NCI-H226 (cell line): ENCODE measurements at places on chromosomes 7 and 10.

DNA sequence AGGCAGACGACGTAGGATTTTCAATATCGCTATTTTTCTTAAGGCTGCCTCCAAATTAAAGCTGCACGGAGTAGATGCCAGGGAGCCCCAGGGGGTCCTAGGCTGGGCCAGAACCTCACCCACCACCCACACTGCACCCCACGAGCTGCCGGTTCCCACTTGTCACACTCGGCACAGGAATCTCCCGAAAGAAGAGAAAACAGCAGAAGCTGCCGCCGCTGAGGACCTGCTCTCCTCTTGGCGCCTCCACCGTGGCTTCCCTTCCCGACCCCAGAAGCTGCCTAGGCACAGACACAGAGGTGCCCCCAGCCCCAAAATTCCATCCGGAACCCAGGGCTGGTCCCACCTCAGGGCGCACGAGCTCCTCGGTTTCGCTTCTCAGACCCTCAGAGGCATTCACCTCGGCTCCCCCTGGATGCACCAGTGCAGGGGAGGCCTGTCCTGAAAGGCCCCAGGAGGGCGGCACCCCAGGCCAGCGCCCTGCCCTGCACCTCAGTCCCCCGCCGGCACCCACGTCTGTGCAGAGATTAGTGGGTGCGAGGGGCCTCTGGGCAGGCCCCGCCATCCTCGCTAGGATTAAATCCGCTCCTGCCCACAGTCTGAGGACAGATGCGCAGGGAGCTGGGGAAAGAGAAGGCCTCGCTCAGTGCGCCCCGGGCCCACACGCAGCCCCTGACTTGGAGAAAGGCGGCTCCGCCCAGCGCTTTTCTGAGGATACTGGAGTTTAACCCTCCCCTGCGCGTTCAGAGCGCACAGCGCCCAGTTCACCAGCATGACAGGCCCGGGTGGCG lies 99.2 kb downstream of the PTPRN2 start:
- DNase-seq, result no peak

- no peak for DNase-seq
Measured at GRCh38 chr7:130288829-130289228, 4.1 kb upstream of the CPA4 start.

DNA sequence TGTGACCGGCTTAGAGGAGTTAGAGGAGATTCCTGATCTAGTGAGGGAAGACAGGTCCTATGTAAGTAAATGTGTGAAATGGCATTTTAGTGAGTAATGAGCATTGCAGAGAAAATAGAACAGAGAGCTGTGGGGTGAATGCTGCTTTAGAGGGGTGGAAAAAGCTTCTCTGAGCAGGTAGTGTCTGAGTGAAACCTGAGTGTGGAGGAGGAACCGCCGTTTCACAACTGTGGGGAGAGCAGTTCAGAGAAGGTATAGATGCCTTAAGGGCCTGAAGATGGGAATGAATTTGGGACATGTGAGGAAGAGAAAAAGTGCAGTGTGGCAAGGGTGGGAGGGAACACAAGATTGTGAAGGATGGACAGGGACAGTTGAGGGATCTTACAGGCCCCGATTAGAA lies 21.6 kb downstream of the FBH1 start:
- DNase-seq, result no peak

- DNase-seq, result peak; percentile 3
Measured at GRCh38 chr10:104824380-104825006, 183.4 kb downstream of the SORCS3 start.

DNA sequence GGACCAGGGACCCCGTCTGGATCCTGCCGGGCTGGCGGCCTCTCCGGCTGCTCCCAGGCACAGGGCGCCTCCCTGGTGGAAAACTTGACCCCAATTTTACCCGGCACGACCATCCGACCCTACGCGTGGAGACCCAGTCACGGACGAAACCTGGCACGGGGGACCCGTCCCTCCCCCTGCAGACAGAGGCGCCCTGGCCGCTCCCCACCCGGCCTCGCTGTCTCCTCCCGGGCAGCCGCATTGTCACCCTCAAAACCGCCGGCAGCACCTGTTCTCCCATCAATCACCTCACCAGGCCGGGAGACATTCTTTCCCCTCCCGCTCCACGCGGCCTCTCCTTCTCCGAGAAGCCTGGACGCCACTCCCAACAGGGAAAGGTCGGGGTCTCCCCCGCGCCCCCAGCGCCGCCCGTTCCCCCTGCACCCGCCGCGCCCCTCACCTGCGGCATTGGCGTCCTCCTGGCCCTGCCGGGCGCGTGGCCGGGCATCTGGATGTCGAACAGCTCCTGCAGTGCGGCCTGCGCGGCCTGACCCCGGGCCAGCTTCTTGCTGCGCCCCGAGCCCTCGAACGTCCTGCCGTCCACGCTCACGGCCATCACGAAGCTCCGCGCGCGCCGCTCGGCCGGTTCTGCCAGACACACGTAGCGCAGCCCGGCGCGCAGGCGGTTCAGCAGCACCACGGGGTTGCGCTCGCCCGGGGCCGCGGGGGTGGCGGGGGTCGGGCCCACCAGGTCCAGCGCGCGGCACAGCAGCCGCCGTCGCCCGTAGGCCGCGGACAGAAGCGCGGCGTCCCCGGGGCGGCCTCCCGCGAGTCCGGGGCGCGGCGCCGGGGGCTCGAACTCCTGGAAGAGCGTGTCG lies 306.6 kb downstream of the WDR37 start:
- no peak for DNase-seq

GRCh38 chr7:152121432-152121831 lies 96.0 kb downstream of the GALNT11 start:
- DNase-seq, result no peak

GRCh38 chr7:12431886-12432556 lies 28.4 kb upstream of the VWDE start:
- DNase-seq, result peak; percentile 73

GRCh38 chr7:42012786-42013360 lies 224.1 kb downstream of the GLI3 start:
- no peak for DNase-seq

GRCh38 chr7:116738378-116738777 lies 66.4 kb downstream of the MET start:
- no peak for DNase-seq

GRCh38 chr7:100791881-100792666 lies 35.2 kb downstream of the EPHB4 start:
- no peak for DNase-seq

GRCh38 chr10:79241629-79241989 lies 105.7 kb upstream of the PPIF start:
- no peak for DNase-seq

DNA sequence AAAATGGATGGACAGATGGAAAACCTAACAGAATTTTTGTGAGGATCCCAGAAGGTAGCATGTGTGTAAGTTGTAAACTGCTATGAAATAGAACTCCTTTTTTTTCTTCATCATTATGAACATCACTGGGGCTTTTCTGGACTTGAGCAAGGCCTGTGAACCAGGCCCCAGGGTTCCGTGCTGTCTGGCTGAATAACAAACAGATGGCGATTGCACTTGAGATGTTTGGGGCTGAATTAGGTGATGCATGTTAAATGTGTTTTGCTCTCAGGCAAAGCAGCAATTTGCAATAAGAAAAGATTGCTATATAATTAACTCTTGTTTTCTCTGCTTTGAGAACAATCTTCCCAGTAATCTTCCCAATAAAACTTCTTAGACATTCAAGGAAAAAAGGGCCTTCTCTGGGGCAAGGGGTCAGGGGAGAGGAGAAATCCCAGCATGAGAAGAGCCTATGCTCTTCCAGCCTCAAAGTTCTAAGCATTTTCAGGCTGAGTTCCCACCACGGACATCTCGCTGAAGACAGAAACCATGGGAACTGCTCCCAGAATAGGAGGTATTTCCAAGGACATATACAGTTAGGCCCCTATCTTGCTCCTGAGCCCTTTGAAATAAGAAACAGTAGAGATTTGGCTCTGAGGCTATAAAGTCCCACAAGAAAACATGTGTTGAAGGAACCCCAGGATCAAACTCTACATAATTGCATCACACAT lies 98.7 kb downstream of the ITIH5 start:
- no peak for DNase-seq

DNA sequence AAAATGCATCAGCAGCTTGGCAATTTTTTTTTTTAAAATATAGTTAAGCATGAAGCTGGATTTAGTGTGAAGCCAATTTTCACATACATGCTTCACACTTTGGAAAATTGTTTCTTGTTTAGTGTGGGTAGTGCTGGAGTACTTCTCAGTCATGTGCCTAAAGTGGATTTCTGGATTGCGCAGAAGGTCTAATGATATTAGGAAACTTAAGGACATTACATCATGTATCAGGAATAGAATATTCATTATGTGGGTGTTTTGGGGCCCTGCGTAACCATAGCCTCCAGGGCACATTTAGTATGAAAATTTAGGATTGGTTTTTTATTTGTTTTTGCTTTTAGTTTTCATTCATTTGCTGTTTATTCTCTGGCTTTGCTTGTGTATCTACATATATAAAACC lies 28.8 kb upstream of the BNIP3 start:
- no peak for DNase-seq

DNA sequence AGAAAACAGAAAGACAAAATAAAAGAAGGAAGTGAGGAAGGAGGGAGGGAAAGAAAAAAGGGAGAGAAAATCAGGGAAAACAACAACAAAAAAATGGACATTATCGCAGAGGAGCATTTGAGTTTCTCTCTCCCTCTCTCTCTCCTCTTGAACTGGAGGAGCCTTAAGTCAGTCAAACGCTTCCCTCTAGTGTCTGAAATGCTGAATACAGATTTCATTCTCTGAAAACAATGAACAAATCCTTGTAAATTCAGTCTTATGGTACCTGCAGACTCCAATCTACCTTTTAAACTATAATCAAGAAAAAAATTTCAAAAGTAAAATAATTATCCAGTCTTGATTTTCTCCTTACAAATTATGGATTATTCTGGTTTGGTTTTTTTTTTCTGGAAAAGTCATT lies 89.2 kb upstream of the PFKP start:
- DNase-seq, result no peak

DNA sequence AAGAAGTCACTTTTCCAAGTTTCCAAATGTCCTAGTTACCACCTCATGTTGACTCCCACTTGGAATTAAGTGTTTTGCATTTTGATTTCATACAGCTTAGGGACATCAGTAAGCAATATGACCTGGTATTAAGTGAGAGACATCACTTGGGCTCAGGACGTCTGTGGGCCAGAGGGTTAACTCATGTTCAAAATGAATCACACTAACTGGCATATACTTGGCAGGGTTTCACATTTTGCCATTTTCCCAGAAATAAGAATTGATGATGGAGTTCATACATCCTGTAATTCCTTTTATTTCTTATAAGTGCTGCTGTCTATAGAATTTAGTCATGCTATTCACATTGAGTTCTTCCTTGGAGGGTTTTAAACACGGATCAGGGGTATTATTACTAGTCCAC lies 516.5 kb downstream of the PHTF2 start:
- DNase-seq, result no peak

GRCh38 chr10:125495386-125495785 lies 187.6 kb downstream of the TEX36 start:
- DNase-seq, result no peak
